ENCODE measurements at places on chromosomes 16 and 17. TPM values are rescaled to one million over a fixed set of nuclear protein-coding genes. Genes with fewer than 3 reads are reported as not detected.

GPR179 gene
- total RNA-seq, result not detected

CES5A gene
- total RNA-seq, result not detected

IRF8 gene
- 0.19 TPM for total RNA-seq

STX1B gene
- 1.8 TPM for total RNA-seq

TM4SF5 gene
- total RNA-seq, result 1.2 TPM

TBX21 gene
- total RNA-seq, result 0.15 TPM

ZNF385C gene
- 0.15 TPM for total RNA-seq

NMRAL1 gene
- total RNA-seq, result 42.9 TPM

OTOA gene
- not detected for total RNA-seq

GCGR gene
- total RNA-seq, result 0.51 TPM

PLA2G10 gene
- 0.49 TPM for total RNA-seq

MT1H gene
- not detected for total RNA-seq

RAB37 gene
- 1.0 TPM for total RNA-seq

UTS2R gene
- not detected for total RNA-seq

TUBG1 gene
- total RNA-seq, result 137 TPM

WWP2 gene
- 23.3 TPM for total RNA-seq

SPATA22 gene
- not detected for total RNA-seq

All from A549 treated with Mapracorat at 1 μM for 4 hours (cell line).